CD4-positive, alpha-beta T cell (primary cell): ENCODE measurements at places on chromosomes 1 and 21. TPM values are rescaled to one million over a fixed set of nuclear protein-coding genes. Genes with fewer than 3 reads are reported as not detected.

GRCh38 chr1:160813215-160813614, 17.2 kb downstream of the LY9 start:
- no peak overlapping the region for H3K4me3 ChIP-seq
- no peak overlapping the region for H3K27ac ChIP-seq
- H3K36me3 ChIP-seq = peaks cover 91% of the 10 kb centered on the region
- peaks cover 20% of the 10 kb centered on the region for H3K4me1 ChIP-seq
- DNase-seq = peak; percentile 26

DNA sequence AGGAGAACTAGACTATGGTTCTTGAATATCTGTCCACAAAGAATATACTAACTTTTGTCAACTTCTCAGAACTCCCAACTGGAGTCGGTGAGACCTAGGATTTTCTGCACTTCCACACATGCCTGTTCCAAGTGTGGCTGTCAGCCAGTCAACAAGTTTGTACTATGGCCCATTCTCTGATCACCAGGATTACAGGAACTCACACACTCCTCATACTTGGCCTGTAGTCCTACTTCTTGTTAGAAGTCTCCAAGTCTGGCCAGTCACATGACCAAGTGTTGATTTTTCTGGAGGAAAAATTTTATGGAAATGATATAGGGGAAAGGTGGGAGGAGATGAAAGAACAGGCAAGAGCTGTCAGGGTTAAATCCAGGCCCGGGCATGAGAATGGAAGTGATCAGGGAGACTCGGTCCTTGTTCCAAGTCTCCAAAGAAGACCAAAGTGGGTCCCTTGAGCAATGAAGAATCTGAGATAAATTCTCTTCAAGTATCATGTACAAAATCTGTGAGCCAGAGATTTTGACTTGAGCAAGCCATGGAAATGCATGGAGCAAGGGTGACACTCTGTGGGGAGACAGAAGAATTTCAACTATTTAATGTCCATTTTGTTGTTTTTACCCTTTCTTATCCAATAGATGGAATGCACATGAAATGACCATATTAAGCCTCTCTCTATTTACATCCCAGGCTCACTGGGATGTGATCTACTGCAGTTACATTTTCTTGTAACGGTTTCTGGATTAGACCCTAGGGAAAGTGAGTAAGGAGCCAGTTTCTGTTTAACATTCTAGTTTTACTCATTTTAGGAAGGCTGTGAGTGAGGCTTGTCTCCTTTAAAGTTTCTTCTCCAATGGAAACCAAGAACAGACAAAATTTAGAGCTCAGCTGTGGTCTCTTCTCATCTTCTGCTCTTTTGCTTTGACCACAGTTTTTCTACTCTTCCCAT, 320.9 kb downstream of the ASTN1 start:
- H3K4me1 ChIP-seq = no peaks in the 10 kb centered on the region
- H3K36me3 ChIP-seq = no peaks in the 10 kb centered on the region
- H3K27me3 ChIP-seq = peaks cover 2% of the 10 kb centered on the region
- H3K27ac ChIP-seq = no peak overlapping the region

DNA sequence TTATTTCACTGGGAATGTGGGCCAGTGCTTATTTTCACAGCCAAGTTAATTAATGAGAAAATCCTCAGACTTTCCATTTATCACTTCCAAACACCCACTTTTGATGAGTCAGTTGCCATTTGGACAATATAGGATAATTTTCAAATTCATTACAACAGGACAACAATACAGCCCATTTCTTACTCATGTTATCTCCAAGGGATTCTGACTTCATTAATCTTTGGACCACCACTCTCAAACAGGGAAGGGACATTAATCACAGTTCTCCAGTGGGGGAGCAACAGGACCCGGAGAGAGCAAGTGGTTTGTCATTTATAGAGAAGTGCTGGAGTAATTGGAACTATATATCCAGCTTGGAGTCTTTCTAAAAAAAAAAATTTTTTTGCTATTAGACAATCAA, 38.7 kb downstream of the JUN start:
- H3K36me3 ChIP-seq = no peaks in the 10 kb centered on the region
- H3K4me3 ChIP-seq = no peak overlapping the region
- no peaks in the 10 kb centered on the region for H3K4me1 ChIP-seq

GRCh38 chr1:174825806-174826205, 173.9 kb upstream of the CACYBP start:
- no peak overlapping the region for H3K4me3 ChIP-seq
- no peaks in the 10 kb centered on the region for H3K36me3 ChIP-seq
- DNase-seq = no peak
- no peaks in the 10 kb centered on the region for H3K27me3 ChIP-seq
- no peak overlapping the region for H3K27ac ChIP-seq

DNA sequence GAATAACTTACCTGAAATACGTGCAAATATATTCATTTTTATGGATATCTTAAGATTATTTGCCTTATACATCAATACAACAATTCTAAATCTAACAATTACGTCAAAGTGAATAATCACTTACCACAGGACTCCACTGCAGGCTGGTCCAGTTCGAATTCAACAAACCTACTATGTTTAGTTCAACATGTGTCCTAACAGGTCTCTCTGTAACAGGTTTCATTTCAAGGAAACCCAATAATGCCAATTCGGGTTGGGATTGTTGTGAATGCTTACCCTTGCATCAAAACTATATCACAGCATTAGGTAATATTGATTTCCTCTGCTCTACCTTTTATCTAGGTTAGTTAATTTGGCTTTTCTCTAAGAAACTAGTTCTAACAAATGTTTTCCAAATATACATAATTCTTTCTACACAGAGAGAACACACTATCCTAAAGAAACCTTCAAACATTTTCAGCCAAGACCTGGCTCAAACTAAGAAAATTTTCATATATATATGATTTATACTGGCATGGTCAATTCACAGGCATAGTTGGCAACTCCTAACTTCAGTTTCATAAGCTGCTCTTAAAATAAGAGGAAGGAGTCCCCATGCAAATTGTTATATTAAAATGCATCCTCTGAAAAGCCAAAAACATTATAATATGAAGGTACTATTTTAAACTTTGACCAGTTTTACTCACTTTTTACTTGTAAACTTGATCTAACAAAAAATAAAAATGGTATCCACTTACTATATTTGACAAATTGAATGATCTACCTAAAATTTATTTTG, 4.5 kb downstream of the IVNS1ABP start:
- H3K27ac ChIP-seq = no peak overlapping the region
- H3K36me3 ChIP-seq = peaks cover 35% of the 10 kb centered on the region
- H3K27me3 ChIP-seq = no peaks in the 10 kb centered on the region
- H3K4me3 ChIP-seq = no peak overlapping the region
- peaks cover 9% of the 10 kb centered on the region for H3K4me1 ChIP-seq
- no peak for DNase-seq

GRCh38 chr1:72281637-72282270, 585 bp downstream of the NEGR1 start:
- no peak overlapping the region for H3K27ac ChIP-seq
- H3K36me3 ChIP-seq = no peaks in the 10 kb centered on the region
- peaks cover 9% of the 10 kb centered on the region for H3K27me3 ChIP-seq
- no peak for DNase-seq
- H3K4me1 ChIP-seq = peaks cover 10% of the 10 kb centered on the region

DNA sequence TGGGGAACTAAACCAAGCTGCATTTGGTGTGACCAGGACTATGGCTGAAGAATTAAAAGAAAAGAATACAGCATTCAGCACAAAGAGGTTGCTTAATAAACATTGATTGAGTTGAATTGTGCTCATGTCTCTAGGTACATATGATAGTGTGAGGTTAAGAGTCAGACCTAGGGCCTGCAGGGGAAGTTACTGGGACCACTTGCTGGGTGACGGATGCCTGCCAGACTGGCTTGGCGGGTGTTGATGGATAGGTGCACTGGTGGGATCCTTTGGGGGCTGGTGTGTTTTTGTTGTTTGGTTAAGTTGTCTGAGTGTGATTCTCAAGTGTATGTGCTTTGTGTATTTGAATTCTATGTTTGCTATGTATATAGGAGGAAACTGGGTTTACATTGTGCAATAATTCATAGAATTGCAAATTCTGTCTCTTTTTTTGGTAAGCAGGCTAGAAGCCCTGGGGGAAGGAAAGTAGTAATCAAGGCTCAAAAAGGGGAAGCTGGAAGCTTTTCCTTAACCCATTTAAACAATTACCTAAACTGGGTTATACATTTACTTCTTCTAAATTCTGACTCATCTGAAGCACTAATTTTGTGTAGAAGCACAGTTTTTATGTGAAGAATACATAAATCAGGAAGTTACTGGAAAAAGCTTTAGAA, 1.8 kb downstream of the CD101 start:
- peaks cover 38% of the 10 kb centered on the region for H3K4me1 ChIP-seq
- H3K27me3 ChIP-seq = no peaks in the 10 kb centered on the region
- no peak overlapping the region for H3K4me3 ChIP-seq
- no peak overlapping the region for H3K27ac ChIP-seq
- no peak for DNase-seq

- no peaks in the 10 kb centered on the region for H3K27me3 ChIP-seq
- H3K36me3 ChIP-seq = no peaks in the 10 kb centered on the region
- H3K27ac ChIP-seq = no peak overlapping the region
- no peak overlapping the region for H3K4me3 ChIP-seq
- H3K4me1 ChIP-seq = peaks cover 22% of the 10 kb centered on the region
Measured at GRCh38 chr1:30777904-30778153, 20.3 kb upstream of the LAPTM5 start.

DNA sequence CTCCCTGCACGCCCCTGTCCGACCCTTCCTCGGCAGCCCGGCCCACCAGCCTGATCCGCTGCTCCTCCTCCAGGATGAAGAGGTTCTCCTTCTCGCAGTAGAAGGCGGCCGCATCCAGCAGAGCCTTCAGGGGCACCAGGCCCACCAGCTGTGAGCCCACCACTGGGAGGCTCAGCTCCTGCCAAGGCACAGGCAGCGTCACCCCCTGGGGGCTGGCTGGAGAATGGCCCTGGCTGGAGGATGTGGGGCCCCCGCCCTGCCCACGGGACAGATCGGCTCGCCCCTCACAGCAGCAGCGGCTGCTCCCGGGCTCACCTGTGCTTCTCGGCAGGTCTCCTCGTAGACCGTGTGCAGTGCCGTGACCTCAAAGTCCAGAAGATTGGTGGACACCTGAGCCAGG, 5.3 kb downstream of the FTCD start:
- H3K4me1 ChIP-seq = peaks cover 7% of the 10 kb centered on the region
- H3K4me3 ChIP-seq = no peak overlapping the region
- no peaks in the 10 kb centered on the region for H3K27me3 ChIP-seq
- H3K27ac ChIP-seq = no peak overlapping the region
- DNase-seq = no peak

- no peaks in the 10 kb centered on the region for H3K36me3 ChIP-seq
- H3K4me3 ChIP-seq = no peak overlapping the region
- H3K27me3 ChIP-seq = no peaks in the 10 kb centered on the region
- H3K4me1 ChIP-seq = no peaks in the 10 kb centered on the region
- DNase-seq = no peak
- H3K27ac ChIP-seq = no peak overlapping the region
Measured at GRCh38 chr1:106897976-106898375, 158.5 kb upstream of the PRMT6 start.

DNA sequence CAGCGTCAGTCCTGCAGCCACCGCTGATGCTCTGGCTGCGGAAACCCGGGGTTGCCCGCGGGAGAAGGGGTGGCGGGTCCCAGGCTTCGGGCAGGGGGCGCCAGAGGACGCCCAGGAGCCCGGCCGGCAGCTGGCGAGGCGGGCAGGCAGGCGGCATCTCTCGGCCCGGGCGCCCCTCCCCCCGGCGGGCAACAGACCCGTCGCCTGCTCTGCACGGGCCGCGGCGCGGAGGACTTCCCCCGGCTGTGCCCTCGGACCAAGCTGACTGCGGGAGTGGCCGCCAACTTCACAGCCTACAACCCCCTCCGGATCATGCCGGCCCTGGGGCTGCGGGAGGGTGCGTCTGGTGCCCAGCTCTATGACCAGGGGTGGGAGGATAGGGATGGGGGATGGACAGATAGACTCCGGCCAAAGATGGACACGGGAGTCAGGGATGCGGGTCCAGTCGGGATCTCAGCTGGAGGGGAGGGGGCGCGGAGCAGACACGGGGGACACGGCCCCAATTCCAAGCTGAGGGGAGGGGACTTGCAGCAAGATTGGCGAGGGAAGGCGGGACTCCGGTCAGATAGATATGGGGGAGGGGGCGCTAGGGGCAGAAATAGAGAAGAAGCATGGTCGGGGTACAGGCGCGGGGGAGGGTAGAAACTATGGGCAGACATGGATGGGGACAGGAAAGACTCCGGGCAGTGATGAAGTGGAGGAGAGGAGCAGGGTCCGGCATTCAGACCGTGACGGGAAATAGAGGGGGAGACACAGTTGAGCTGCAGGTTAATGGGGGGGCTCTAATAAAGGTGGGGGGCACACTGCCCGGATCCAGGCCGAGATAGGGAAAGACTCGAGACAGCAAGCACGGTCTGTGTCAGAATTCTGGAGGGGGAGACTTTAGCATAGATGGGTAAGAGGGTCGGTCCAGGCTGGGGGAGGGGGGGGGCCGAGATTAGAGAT, 1.1 kb downstream of the ADGRB2 start:
- peak; percentile 57 for DNase-seq
- peak overlapping the region; percentile 42 for H3K4me3 ChIP-seq
- peaks cover 11% of the 10 kb centered on the region for H3K27me3 ChIP-seq
- no peak overlapping the region for H3K27ac ChIP-seq

DNA sequence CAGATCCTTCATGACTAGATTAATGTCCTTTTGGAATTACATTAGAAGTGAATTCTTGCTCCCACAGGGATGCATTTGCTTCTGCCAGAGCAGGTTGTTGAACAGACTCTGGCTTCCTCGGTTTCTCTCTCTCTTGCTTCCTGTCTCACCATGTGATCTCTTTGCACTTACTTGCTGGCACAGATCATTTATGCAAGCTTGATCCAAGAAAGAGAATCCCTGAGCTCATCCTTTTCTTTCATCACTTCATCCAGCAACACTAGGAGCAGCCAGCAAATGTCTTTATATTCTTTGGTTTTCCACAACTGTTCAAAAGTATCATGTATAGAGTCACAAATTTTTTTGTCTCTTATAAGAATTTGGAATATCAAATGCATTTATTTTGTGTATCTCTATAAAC, 313.5 kb downstream of the ZNF326 start:
- no peak overlapping the region for H3K27ac ChIP-seq
- no peak overlapping the region for H3K4me3 ChIP-seq
- no peaks in the 10 kb centered on the region for H3K4me1 ChIP-seq
- H3K27me3 ChIP-seq = no peaks in the 10 kb centered on the region
- no peaks in the 10 kb centered on the region for H3K36me3 ChIP-seq
- no peak for DNase-seq

DNA sequence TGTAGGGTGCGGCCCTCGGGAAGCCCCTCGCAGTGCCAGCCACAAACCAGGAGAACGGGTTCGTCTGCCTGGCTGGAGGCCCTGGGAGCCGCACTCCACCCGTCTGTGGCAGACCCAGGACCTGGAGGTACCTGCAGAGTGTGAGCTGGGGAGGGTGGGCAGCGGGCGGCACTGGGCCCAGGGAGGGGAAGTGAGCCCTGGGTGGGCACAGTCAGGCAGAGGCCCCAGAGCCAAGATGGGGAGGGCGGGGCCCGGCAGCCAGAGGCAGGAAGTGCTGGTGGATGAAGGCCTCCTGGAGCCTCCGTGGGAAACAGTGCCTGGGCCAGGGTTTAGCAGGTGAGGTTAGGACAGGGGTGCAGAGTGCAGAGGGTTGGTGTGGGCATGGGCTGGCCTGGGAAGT, 4.0 kb upstream of the PEX10 start:
- peak overlapping the region; percentile 77 for H3K4me3 ChIP-seq
- peaks cover 65% of the 10 kb centered on the region for H3K4me1 ChIP-seq
- DNase-seq = peak; percentile 47
- no peaks in the 10 kb centered on the region for H3K36me3 ChIP-seq
- H3K27me3 ChIP-seq = no peaks in the 10 kb centered on the region

Gene EXTL1
- not detected for total RNA-seq

Gene LCE3E
- not detected for total RNA-seq

Gene TIE1
- total RNA-seq = not detected

Gene ZNF648
- not detected for total RNA-seq

Gene NRIP1
- 41.6 TPM for total RNA-seq

Gene PRRX1
- total RNA-seq = not detected

Gene ZNF678
- 2.8 TPM for total RNA-seq

Gene OLIG1
- not detected for total RNA-seq
